ENCODE measurements at places on chromosomes 2 and 18.

DNA sequence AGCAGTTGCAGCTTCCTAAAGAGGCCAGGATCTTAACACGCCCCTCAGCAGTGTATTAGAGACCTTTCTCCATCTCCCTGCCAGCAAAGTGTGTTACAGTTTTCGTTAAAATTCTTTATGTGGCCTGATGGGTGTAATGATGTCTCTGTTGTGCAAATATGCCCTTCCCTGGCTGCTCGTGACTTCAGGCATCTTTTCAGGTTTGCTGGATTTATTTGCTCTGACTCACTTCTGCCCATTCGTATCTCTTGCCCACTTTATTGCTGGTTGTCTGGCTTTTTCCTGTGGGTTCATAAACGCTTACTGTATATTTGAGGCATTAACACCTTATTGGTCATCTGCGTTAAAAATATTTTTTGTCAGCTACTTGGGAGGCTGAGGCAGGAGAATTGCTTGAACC is 134.5 kb downstream of the ASB1 start:
- no peak for DNase-seq

DNA sequence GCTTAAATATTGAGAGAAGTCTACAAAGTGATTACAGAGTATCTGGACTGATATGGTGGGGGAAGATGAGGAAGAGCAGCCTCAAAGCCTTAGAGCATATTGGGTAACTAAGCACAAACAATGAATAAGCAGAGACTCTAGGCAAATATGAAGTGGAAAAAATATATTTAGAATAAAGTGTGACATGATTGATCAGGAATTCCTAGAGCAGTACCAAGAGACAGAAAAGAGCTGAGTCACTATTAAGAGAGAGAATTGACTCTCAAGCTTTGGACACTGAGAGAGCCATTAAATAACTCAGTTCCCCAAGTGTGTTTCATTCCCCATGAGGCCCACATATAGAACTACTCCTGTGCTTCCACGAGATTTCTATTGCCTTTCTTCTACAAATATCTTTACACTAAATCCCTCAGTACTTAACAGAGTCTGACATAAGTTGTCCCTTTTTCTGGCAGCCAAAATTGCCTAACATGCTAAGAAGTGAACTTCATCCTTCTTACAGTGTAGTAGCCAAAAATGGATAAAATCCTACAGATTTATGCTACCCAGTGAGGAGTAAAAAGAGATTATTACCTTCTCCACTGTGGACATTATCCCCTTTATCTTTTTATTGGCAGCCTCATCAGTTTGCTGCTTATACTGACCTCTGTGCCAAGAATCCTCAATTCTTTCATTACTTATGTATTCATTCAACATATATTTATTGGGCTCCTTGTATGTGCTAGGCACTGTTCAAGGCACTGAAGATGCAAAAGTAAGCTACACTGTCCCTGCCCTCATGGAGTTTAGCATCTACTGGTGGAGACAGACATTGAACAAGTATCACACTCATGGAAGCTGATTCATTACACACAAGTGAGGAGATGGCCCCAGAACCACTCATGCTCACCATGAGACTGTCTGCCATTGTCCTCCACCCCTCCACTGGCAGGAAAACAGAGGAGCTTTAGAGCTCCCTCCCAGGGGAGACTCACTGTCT is 45.4 kb downstream of the SLC40A1 start:
- no peak for DNase-seq

GRCh38 chr18:37529863-37530262 is 35.7 kb downstream of the CELF4 start:
- no peak for DNase-seq

- DNase-seq = no peak
Observed at GRCh38 chr18:41875094-41875780, 79.8 kb upstream of the PIK3C3 start.

DNA sequence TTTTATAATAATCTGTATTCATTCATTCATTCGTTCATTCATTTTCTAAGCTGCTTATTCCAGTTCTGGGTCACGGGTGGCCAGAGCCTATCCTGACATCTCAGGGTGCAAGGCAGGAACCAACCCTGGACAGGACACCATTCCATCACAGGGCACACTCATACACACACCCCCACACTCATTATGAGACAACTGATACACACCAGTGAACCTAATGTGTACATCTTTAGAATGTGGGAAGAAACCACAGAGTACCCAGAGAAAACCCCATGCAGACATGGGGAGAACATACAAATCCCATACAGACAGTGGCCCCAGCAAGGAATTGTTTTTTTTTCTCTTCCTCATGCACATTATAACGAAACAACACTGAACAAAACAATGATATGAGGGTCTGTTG is 54.7 kb downstream of the RTN4 start:
- DNase-seq = no peak

- DNase-seq = no peak
Observed at GRCh38 chr2:205868053-205868452, 185.8 kb downstream of the NRP2 start.

GRCh38 chr2:237403024-237403882 is 10.7 kb downstream of the COL6A3 start:
- no peak for DNase-seq

GRCh38 chr2:222294996-222295367 is 3.8 kb downstream of the PAX3 start:
- DNase-seq = no peak

DNA sequence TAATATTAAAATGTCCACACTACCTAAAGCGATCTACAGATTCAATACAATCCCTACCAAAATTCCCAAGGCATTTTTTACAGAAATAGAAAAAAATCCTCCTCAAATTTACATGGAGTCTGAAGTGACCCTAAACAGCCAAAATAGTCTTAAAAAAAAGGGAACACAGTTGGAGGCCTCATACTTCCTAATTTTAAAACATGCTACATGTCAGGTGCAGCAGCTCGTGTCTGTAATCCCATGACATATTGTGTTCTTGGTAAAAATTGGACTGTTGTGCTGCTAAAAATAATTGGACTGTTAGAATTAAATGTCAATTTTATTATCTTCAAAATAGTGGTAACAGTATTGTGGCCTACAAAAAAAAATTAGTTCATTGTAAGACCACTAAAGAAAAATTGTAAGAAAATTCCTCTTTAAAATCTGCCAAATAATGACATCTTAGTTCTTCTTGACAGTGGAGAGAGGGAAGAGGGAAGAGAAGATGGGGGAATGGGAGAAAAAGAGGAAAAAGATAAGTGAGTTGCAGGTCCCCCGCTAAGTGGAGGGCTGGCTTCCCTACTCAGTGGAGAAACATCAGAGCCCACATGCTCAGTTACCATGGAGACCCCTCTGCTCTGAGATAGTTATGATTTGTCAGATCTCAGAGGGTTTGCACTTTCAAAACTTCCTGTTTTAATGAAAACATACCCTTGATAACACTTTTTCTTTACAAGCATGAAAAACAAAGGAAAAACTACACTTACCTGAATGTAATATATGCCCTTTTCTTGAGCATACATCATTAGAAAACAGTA is 46.5 kb downstream of the UNC50 start:
- DNase-seq = no peak

Data from HuH-7 (cell line).